ENCODE measurements at places on chromosomes 3 and 15.

GRCh38 chr15:51132384-51133139 lies 37.9 kb upstream of the TNFAIP8L3 start:
- no peak for DNase-seq

GRCh38 chr15:47398132-47398531 lies 319.2 kb upstream of the SEMA6D start:
- DNase-seq = no peak

DNA sequence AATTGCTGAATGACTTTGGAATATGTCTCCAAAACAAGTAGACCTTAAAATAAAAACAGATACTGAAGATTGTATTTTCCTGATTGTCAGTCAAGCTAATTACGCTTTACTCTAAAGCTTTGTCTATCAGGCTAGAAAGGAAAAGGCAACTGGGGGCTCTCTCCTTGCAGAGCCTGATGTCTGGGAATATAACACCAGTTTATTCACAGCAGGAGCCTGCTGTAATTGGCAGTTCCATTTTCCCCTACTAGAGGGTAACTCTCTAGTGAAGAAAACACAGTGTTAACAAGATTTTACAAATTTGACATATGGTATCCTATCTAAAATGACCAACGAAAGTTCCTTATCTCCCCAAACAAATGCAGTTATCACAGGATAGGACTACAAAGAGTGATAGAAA lies 158.8 kb downstream of the PDZRN3 start:
- DNase-seq = no peak

- no peak for DNase-seq
Observed at GRCh38 chr3:157530637-157531300, 27.6 kb upstream of the VEPH1 start.

GRCh38 chr3:40765884-40766283 lies 241.1 kb downstream of the ZNF621 start:
- DNase-seq = no peak

GRCh38 chr3:17078926-17079465 lies 194.2 kb downstream of the PLCL2 start:
- DNase-seq = no peak

GRCh38 chr15:95988574-95988887 lies 342.0 kb upstream of the NR2F2 start:
- DNase-seq = no peak

DNA sequence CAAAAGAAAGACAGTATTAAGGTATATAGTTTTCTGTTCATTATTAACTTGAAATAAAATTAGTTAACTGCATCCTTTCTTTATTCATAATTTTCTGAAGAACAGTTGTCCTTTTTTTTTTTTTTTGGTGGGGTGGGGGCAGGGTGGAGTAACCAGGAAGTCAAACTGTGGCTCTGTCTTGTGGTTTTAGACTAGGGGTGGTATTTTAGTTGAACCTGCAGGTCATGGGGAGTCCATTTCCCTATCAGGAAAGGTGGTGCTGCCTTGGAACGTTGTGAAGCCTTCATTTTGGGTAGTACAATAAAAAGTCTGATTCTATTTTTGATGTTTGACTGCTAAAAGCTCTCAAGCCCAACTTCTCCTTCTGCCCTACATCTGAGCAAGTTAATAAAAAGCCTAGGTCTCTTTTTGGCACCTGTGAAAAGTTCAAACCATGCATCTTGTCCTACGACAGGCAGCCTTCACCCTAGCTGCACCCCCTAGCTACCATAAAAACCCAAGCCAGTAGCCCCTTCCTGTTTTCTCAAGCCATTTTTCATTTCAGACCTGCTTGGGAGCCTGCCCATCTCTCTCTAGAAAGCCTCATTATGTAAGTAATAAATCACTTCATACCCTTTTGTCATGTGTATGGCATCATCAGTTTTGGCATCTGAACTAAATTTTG lies 31.2 kb upstream of the RIOX2 start:
- DNase-seq = no peak

GRCh38 chr15:74257105-74257504 lies 21.0 kb downstream of the CCDC33 start:
- no peak for DNase-seq

- no peak for DNase-seq
Observed at GRCh38 chr3:11088066-11088465, 66.2 kb upstream of the HRH1 start.

GRCh38 chr3:166190360-166190759 lies 353.1 kb upstream of the BCHE start:
- DNase-seq = no peak

DNA sequence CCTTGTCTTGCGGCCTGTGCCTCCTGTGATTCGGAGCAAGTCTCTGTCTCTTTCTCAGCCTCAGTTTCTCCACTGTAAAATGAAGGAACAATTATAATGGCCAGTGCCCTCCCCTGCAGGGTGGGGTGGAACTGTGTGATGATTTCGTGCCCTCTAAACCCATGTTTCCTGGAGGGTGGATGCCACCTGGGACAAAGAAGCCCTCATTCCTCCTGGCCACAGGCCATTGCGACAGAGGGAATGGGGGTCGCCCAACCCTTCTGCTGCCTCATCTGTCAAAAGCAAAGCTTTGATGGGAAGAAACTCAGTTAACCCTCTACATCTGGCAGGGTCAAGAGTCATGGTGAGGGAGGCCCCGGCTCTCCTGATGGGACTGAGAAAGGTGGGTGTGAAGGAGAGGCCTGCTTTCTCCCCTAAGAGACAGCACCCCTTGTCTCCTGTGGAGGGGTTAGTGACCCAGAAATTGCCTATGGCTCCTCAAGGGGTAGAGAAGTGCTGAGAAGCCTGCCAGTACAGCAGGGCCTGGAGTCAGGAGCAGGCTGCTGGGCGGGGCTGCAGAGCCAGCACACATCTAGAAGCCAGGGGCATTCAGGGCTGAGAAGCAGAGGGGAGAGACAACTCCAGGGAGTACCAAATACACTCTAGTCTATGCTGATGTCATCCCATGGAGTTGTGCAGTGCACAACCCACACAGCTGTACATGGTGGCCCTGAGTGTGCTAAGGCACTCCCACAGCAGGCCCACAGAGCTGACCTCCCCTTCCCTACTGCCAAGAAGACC lies 61.0 kb downstream of the PLXNA1 start:
- no peak for DNase-seq

DNA sequence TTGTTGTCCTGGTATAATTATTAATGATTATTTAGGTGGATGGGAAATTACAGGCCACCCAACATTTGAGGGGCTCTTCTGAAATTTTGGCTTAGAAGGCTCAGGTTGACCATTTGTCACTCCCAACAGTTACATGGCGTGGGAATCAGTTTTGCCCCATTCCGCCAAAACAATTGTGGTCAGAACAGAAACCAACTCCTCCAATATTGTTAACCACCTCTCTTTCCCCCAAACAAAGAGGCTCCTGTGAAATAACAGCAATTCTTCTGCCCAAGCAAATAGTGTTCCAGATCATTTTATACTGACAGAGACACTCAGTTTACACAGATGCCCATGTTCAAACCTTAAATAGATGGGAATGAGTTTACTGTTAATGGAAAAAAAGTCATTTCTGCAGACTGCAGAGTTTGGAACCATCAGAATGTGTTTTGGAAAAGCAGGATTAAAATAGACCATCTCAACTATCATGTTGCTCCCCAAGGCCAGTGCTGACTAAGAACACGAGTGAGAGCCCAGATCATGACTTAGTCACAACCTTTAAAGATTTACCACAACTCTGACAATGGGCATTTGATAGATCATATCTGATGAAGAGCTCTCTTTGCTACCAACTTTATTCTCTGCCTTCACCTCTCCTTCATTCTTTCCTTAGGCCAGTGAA lies 102.1 kb downstream of the DUT start:
- no peak for DNase-seq

- no peak for DNase-seq
Observed at GRCh38 chr3:67876261-67876660, 221.8 kb upstream of the SUCLG2 start.

DNA sequence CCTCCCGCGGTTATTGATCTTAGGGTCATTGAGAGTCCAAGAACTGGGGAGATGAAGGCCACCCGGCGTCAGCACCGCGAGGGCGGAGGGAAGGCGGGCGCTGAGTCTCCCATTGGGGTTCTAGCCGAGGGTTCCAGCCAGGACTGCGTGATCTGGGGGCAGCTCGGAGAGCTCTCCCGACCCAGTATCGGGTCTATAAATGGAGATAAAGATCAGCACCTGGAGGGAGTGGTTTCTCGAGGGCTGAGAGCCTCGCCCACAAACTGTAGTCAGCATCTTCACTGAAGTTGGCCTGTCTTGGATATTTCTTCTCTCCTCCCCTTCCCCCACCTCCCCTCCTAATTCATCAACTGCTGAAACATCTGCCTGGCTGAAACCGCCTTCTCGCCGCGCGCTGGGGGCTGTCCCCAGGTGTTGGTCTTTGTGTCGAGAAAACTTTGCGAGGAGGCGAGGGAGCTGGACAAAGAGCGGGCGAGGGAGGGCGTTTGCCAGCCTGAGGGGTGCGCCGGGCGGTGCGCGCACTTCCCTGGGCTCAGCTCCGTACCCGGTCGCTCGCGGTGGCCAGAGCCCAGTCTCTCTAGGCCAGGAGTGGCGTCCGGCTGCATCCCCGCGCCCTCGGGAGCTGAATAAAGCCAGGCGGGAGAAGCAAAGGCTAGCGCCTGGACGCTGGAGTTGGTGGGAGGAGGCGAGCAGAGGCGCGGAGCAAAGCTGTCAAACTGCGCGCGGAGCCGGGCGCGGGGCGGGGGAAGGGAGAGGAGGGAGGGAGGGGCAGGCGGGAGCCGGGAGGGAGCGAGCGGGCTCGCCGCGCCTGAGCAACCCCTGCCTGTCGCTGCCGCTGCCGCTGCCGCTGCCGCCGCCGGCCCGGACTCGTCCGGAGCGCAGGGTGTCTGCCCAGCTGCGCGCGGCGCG lies at the start of gene ST8SIA2:
ST8SIA2 (plus strand) TSS at position 811 of the 909 bp plus-strand sequence. CDS start 184 bp downstream, outside the sequence.
- no peak for DNase-seq

- DNase-seq = no peak
Observed at GRCh38 chr3:142027300-142027699, 122.0 kb downstream of the TFDP2 start.

- no peak for DNase-seq
Observed at GRCh38 chr3:54307566-54308180, 185.3 kb downstream of the CACNA2D3 start.

DNA sequence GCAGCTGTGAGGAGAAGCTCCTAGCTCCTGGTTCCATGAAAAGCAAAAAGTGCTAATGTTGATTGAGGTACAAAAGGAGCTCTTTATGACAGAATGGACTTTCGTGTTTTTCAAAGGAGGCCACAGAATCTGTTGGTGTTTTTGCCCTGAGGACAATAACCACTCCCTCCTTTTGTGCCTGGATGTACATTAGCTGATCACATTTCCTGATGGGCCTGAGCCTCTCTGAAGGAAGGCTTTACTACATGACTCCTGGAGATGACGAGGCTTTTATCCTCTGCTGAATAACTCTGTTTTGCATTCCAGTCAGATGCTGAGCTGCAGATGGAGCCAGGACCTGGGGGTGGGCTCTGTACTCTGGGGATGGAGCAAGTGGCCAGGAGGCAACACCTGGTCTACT lies 301.9 kb downstream of the CACNA2D3 start:
- no peak for DNase-seq

- DNase-seq = no peak
Observed at GRCh38 chr15:40317580-40317979, 5.9 kb upstream of the INAFM2 start.

- DNase-seq = no peak
Observed at GRCh38 chr3:36219398-36219797, 160.9 kb upstream of the STAC start.

DNA sequence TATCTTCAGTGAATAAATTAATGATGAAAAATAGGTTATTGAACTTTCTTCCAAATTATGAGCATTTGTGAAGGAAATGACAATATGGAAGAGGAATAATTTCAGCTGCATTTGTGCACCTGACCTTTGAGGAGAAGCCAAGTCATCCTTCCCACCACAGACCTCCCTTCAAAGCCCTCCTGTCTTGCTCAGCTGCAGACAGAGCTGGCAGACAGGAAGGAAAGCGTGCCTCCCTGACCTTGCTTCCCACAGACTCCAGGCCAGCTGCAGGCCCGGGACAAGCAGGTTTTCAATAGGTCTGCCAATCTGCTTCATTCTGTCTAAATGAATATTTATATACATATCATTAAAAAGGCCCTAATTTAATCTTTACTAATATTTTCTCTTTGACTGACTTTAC lies 152.9 kb upstream of the RBMS3 start:
- no peak for DNase-seq

DNA sequence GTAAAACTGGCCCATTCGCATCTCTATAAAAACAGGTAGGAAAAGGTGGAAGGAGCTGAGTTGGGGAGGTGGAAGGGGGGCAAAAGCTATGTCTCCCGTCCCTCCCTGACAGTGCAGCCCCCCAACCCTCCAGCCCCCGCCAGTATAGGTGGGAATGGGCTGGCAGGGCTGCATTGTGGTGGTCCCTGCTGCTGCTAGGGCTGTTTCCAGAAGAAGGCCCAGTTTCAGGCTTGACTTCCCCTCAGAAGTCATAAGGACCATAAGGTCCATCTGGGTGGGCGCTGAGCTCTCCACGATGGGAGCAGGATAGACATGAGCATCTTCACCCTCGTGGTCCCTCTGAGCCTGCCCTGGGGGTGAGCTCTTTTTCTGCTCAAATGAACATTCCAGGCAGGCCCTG lies 44.2 kb downstream of the APBA2 start:
- no peak for DNase-seq

DNA sequence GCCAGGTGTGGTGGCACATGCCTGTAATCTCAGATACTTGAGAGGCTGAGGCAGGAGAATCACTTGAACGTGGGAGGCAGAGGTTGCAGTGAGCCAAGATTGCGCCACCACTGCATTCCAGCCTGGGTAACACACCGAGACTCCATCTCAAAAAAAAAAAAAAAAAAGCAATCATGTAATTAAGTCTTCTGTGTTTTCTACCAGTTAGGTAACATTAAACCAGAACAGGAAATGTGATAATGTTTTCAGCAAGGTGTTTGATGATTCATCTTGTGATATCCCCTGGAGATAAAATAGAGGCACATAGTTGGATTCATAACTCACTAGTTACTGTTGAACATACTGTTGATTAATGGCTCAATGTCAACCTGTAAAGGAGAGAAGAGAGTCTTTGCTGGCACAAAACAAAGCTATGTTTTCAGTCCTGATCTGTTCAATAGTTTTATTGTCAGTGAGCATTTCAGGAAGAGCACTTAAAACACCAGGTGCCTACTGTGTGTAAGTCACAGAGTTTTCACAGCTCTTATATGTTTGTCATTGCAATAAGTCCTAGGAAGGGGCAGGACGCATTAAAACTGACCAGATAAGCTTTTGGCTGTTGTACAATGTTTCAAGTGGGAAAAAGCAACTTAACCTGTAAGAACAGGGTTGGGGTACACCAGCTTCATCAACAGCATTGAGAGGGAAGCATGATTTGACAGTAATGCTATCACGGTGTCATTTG lies 19.5 kb downstream of the DNAJB11 start:
- DNase-seq = peak; percentile 27

Measured in CD8-positive, alpha-beta T cell (primary cell).